ENCODE measurements at places on chromosomes 5 and 9. TPM values are rescaled to one million over a fixed set of nuclear protein-coding genes. Genes with fewer than 3 reads are reported as not detected.

DNA sequence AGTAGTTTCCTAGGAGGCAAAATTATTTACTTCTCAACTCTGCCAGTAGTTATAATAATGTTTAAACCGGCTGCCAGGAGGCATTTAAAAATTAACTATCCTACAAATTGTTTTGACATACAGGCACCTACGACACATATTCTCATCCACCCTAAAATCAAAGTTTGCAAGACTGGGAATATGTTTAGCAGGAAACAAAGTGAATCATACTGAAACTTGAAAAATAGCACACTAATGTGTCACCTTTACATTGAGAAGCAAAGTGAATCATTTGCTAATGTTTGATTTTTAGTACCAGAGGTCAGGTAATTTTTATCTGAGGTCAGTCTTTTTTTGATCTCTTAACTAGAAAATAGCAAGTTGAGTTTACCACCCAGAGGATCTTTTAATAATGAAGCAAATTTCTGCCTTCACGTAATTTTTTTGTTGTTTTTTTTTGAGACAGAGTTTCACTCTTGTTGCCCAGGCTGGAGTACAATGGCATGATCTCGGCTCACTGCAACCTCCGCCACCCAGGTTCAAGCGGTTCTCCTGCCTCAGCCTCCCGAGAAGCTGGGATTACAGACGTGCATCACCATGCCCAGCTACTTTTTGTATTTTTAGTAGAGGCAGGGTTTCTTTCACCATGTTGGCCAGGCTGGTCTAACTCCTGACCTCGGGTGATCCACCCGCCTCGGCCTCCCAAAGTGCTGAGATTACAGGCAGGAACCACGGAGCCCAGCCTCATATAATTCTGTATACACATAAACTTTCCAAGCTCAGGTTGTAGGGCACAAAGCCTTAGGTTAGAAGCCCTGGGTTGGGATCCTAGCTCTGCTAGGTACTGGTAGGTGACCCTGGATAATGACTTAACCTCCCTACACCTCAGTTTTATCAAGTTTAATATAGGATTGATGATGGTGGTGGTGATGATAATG is 124.3 kb downstream of the UGCG start:
- peaks cover 8% of the 10 kb centered on the region for H3K4me1 ChIP-seq
- H3K27me3 ChIP-seq = no peaks in the 10 kb centered on the region
- no peak overlapping the region for H3K27ac ChIP-seq
- DNase-seq = no peak

GALNT12 gene
- total RNA-seq = 6.8 TPM

ITK gene
- 8.2 TPM for total RNA-seq

- H3K27me3 ChIP-seq = no peaks in the 10 kb centered on the region
- H3K27ac ChIP-seq = no peak overlapping the region
- H3K4me1 ChIP-seq = peaks cover 24% of the 10 kb centered on the region
- H3K4me3 ChIP-seq = peak overlapping the region; percentile 3
- DNase-seq = no peak
- no peaks in the 10 kb centered on the region for H3K36me3 ChIP-seq
Observed at GRCh38 chr5:83956386-83956785, 235.7 kb upstream of the HAPLN1 start.

GRCh38 chr5:15687401-15687800 is 187.4 kb downstream of the FBXL7 start:
- H3K4me1 ChIP-seq = no peaks in the 10 kb centered on the region
- no peaks in the 10 kb centered on the region for H3K27me3 ChIP-seq
- H3K27ac ChIP-seq = no peak overlapping the region
- no peaks in the 10 kb centered on the region for H3K36me3 ChIP-seq

DNA sequence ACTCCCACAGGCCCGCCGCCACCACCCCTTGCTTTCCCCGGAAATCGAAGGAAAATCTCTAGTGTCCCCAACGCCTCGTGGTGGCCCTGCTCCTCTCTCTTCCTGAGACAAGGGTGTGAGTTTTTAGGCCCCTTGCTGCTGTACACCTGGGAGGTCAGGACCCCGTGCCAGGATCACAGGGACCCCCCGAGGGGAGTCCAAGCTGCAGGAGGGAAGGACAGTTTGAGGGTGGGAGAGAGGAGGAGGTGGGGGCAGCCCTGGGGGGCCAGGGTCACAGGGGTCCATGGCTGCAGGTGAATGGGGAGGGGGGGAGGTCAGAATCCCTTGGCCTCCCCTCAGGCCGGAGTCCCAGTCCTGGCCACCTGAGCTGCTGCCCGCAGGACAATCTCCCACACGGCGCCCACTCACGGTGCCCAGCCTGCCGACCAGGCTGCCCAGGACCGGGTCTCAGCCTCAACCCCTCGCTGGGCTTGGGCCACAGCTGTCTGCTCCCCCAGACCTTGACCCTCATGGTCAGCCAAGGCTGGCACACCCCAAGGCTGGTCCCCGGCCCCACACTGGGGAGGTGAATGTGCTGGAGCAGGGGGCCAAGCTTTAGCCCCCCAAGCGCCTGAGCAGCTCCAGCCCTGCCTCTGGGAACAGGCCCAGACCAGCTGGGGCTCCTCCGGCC is 19.9 kb downstream of the TPPP start:
- H3K4me3 ChIP-seq = peak overlapping the region; percentile 20
- H3K4me1 ChIP-seq = peaks cover 28% of the 10 kb centered on the region
- DNase-seq = no peak
- no peak overlapping the region for H3K27ac ChIP-seq

GRCh38 chr9:127629468-127630081 is 17.5 kb downstream of the STXBP1 start:
- no peak for DNase-seq
- no peaks in the 10 kb centered on the region for H3K36me3 ChIP-seq
- no peak overlapping the region for H3K4me3 ChIP-seq
- H3K4me1 ChIP-seq = no peaks in the 10 kb centered on the region
- no peaks in the 10 kb centered on the region for H3K27me3 ChIP-seq

C5orf52 gene
- total RNA-seq = not detected

NPR3 gene
- total RNA-seq = 25.7 TPM

GRCh38 chr9:129934780-129935179 is 99.5 kb downstream of the USP20 start:
- no peaks in the 10 kb centered on the region for H3K36me3 ChIP-seq
- no peak for DNase-seq

PLPP7 gene
- 29.0 TPM for total RNA-seq

- peak overlapping the region; percentile 24 for H3K27ac ChIP-seq
- no peaks in the 10 kb centered on the region for H3K36me3 ChIP-seq
- no peaks in the 10 kb centered on the region for H3K4me1 ChIP-seq
Observed at GRCh38 chr5:71786337-71787055, 67.4 kb downstream of the CARTPT start.

GRCh38 chr9:106883626-106884190 is 20.7 kb downstream of the ZNF462 start:
- no peaks in the 10 kb centered on the region for H3K36me3 ChIP-seq
- H3K4me1 ChIP-seq = peaks cover 26% of the 10 kb centered on the region
- no peak for DNase-seq
- no peak overlapping the region for H3K27ac ChIP-seq

- no peaks in the 10 kb centered on the region for H3K36me3 ChIP-seq
- H3K4me1 ChIP-seq = no peaks in the 10 kb centered on the region
- no peak overlapping the region for H3K4me3 ChIP-seq
- no peak for DNase-seq
Observed at GRCh38 chr5:88248743-88249540, 19.7 kb downstream of the TMEM161B start.

- peak overlapping the region; percentile 16 for H3K4me3 ChIP-seq
- no peaks in the 10 kb centered on the region for H3K27me3 ChIP-seq
- peaks cover 73% of the 10 kb centered on the region for H3K4me1 ChIP-seq
- no peak overlapping the region for H3K27ac ChIP-seq
Observed at GRCh38 chr9:124291801-124292396, 34.1 kb downstream of the NEK6 start.

- H3K4me3 ChIP-seq = no peak overlapping the region
- no peak for DNase-seq
- H3K27ac ChIP-seq = no peak overlapping the region
- peaks cover 28% of the 10 kb centered on the region for H3K4me1 ChIP-seq
Observed at GRCh38 chr5:67728326-67728890, 487.1 kb upstream of the PIK3R1 start.

DNA sequence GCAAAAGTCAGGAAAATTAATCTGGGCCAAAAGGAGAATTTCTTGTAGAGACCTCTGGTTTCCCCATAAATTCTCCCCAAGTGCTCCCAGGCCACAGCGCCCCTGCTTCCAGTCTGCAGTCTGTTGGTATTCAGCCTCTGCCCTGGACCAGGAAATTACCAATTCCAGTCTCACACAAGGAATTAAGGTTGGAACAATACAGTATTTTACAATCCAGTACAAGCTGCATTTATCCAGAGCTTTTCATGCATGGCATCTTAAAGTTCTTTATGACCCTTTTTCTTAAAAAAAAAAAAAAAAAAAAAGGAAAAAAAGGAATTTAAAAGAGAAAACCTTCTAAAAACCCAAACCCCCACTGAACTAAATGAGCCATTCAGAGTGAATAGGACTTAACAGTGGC is 139.6 kb upstream of the RANBP3L start:
- peaks cover 18% of the 10 kb centered on the region for H3K4me1 ChIP-seq
- DNase-seq = no peak
- H3K4me3 ChIP-seq = no peak overlapping the region

DNA sequence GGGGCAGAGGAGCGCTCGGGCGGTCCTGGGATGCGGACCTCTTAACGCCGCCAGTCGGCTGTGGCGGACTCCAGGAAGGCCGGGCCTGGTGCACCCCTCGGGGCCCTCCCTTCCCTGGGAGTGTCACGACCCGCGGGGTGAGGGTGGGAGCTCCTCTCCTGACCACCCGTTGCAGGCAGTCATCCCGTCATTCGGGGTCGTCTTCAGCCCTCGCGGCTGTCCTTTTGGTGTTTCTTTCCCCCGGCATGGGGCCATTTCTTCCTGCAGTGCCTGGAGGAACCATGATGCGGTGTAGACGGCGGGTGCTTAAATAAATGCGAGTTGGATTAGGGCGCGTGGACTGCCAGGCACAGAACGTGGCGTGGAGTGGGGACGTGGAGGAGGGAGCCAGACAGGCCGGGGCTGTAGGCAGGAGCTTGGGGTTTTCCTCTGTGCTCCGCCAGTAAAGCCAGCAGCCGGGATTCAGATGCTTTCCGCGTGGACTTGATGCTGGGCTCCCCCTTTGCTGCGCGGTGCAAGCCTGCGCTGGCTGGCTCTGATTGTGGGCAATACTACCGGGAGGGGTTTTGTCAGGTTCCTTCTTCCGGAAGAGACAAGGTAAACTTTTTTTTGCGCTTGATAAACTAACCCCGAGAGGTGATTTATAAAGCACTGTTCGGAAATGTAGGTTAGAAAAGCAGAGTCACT is 868 bp downstream of the KDM4C start:
- peak overlapping the region; percentile 91 for H3K4me3 ChIP-seq
- H3K36me3 ChIP-seq = no peaks in the 10 kb centered on the region
- H3K4me1 ChIP-seq = peaks cover 3% of the 10 kb centered on the region
- peak overlapping the region; percentile 96 for H3K27ac ChIP-seq
- no peaks in the 10 kb centered on the region for H3K27me3 ChIP-seq
- DNase-seq = peak; percentile 14

DNA sequence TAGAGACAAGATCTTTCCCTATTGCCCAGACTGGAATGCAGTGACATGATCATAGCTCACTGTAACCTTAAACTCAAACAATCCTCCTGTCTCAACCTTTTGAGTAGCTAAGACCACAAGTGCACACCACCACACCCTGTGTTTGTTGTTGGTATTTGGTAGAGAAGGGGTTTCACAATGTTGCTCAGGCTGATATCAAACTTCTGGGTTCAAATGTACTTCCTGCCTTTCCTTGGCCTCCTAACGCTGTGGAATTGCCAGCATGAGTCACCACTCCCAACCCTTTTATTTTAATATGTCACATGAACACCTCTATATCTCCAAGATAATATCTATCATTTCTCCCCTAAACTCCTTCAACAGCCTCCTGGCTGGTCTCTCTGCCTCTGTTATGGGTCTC is 719.0 kb downstream of the PTPRD start:
- H3K27ac ChIP-seq = no peak overlapping the region
- no peak overlapping the region for H3K4me3 ChIP-seq
- H3K4me1 ChIP-seq = no peaks in the 10 kb centered on the region
- H3K36me3 ChIP-seq = no peaks in the 10 kb centered on the region
- no peaks in the 10 kb centered on the region for H3K27me3 ChIP-seq

DNA sequence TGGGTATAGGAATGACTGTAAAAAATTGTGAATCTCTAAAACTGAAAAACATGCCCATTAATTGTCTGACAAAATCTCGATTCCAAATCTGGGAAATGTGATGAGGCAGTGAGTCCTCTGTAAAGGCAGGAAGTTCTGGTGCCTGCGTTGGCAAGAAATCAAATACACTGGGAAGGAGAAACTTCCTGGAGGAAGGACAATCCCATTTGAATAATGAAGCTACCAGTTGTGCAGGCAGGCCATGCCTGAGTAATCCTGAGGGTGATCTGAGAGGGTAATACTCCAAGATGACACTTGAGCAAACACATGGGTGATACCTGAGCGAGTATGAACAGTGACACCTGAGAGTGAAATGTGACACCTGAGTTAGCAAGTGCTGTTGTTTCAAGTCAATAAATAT is 49.7 kb downstream of the KIF24 start:
- no peaks in the 10 kb centered on the region for H3K36me3 ChIP-seq
- no peaks in the 10 kb centered on the region for H3K27me3 ChIP-seq
- H3K4me1 ChIP-seq = no peaks in the 10 kb centered on the region

PCDHA9 gene
- total RNA-seq = 0.35 TPM

DNA sequence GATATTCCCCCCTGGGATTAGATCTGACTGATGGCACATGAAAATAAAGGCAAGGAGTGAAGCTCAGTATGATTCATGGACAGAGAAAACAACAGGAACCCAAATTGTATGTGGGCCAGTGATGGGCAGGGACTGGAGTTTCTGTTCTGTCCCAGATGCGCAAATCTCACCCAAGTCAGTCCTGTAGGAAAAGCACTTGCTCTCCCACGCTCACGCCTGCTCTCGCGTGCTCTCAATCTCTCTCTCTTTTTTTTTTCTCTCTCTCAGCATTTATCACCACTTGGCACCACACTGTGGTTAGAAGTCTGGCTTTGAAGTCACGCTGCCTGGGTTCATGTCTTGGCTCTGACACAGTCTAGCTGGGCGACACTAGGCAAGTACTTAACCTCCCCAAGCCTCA is 106.5 kb upstream of the LRRTM2 start:
- peak overlapping the region; percentile 54 for H3K27ac ChIP-seq
- peaks cover 15% of the 10 kb centered on the region for H3K4me1 ChIP-seq
- DNase-seq = no peak
- H3K27me3 ChIP-seq = no peaks in the 10 kb centered on the region
- H3K36me3 ChIP-seq = no peaks in the 10 kb centered on the region

GRCh38 chr5:109028608-109029299 is 281.1 kb downstream of the FER start:
- no peak for DNase-seq
- no peak overlapping the region for H3K4me3 ChIP-seq
- no peak overlapping the region for H3K27ac ChIP-seq
